ENCODE measurements at places on chromosomes 7 and 10.

DNA sequence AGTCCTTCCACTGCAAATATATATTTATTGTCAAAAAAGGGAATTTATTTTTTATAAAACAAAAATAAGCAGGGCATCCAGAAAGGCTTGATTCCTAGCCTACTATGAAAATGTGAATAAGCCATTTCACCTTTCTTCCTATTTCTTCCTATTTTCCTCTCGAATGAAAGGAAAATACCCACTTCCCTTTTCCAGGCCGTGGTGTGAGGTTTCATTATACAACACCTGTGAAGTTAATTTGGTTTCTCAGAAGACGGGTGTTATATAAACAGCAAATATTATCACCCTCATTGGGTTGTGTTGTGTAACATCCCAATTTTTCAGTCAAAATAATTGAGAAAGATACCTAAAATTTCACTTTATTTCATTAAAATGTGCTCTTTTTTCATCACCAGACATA is 214.3 kb downstream of the DGKB start:
- no peak for DNase-seq

DNA sequence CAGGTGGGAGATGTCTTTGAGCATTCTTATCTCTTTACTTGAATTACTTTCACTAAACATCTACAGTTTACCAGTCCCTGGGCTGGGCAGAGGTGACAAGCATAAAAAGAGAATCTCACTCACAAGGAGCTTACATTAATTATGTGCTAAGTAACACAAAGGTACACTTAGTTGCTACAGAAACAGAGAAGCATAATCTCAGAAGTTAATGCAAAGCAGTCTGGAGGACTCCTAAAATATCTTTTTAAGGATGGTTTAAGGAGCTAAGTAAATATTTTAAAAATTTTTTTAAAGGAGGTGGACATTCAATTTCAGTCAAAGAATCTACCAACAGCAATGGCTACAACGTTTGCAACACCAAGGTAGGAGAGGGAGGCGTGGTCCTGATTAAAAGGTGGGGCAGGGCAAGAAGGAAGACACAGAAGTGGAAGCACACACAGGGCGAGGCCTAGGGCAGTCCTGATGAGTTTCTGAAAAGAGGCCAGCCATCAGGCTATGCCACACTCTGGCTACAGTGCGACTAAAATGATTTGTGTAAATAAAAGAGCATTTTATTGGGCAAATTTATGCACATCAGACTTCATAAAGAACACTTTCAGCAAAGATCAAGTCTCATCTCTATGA is 5.3 kb downstream of the LARP4B start:
- DNase-seq, result no peak

- no peak for DNase-seq
Measured at GRCh38 chr10:110540031-110540430, 27.5 kb upstream of the SMC3 start.

- DNase-seq, result no peak
Measured at GRCh38 chr10:49114718-49115014, 656 bp downstream of the VSTM4 start.

DNA sequence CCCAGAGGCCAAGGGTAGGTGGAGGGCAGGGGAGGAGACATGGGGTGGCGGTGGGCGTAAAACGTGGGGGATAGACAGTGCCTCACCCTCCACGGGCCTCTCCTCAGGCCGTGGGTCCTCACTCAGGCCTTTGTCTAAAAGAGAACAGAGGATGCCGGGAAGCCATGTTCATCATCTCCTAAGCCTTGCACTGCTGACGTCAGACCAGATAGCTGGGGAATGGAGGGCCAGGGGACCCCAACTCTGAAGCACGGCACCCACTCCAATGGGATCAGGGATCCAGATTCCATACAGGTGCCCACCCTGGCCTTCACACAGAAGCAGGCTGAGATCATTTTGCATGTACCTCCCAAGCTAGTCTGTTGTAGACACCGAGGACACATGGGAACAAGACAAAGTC is 83.4 kb upstream of the TMEM248 start:
- DNase-seq, result no peak

- no peak for DNase-seq
Measured at GRCh38 chr7:36157527-36158320, 4.7 kb downstream of the EEPD1 start.

DNA sequence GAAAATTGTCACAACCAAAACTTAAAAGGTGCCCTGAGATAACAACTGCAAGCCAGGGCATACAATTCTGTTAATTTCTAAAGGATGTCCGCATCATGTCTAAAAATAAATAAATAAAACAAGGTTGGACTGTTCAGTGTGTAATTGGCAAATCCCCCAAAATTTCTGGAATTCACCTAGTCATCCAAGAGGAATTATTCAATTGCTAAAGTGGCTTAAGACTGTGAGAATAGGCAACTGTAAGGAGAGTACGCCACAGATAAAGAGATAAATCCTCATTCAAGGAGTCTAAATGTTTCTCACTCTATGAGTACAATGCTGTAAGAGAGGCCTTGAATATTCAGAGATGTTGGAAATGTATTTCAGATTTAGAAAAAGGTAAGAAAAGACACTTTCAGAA is 37.2 kb downstream of the PIK3AP1 start:
- no peak for DNase-seq

DNA sequence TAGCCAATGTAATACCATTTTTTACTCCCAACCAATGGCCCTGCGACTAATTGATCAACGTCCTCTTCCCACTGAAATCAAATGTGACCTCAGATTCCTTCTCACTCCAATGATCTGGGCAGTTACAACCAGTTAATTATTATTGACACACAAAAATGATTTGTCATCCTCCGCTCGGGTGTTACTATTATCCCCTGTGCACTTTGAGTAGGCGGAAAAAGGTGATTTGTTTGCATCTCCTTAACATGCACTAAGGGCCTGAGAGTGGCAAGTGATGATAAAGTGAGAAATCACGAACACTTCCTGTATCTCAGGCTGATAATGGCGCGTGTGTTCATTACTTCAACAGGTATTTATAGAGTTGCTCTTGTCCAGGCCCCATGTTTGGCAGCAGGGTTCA is 40.9 kb upstream of the PNLIP start:
- no peak for DNase-seq

- DNase-seq, result no peak
Measured at GRCh38 chr7:47087866-47088265, 494.0 kb downstream of the TNS3 start.

DNA sequence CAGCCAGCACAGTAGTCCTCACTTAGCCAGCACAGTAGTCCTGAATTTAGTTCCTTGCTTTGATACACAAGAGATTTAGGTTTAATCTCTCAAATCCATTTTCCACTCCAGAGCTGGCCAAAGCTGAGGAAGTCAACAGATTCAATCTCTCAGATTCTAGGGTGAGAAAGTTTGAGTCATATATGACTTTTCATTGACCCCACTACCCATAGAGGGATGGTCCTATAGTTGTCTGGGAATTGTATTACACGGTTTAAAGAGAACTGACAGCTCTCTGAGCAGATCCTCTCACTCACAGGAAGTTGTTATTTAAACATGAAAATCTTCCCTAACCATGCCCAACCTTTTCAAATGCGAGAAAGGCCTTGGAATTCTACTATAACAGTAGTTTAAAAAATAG is 641.8 kb upstream of the SEMA3D start:
- no peak for DNase-seq

DNA sequence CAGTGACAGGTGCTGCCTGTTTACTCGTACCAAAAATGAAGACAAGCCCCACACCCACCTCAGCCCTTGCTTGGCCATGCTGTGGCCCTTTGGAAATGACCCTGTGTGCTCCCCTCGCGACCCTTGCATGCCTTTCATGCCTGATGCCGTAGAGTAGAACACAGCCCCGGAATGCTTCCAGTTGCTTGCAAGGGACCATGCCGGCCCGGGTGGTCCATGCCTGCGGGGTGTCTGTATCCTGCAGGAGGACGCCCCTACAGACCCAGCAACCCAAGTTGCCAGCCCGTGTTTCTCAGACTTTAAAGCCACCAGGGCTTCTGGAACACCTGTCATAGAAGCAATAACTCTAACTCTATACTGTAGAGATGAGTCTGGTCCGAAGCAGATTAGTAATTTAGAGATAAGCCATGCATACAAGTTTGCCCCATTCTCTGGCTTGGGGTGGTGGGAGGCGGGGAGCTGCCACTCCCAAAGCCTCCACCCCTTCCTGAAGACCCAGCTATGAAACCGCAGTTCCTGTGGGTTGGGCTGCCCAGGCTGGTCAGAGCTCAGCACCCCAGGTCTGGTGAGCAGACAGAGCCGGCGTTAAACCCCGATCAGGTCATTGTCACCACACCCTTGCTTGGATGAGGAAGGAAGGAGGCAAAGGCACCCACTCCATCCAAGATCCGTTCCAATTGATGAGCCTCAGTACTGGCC is 143.5 kb downstream of the ADCY1 start:
- no peak for DNase-seq

DNA sequence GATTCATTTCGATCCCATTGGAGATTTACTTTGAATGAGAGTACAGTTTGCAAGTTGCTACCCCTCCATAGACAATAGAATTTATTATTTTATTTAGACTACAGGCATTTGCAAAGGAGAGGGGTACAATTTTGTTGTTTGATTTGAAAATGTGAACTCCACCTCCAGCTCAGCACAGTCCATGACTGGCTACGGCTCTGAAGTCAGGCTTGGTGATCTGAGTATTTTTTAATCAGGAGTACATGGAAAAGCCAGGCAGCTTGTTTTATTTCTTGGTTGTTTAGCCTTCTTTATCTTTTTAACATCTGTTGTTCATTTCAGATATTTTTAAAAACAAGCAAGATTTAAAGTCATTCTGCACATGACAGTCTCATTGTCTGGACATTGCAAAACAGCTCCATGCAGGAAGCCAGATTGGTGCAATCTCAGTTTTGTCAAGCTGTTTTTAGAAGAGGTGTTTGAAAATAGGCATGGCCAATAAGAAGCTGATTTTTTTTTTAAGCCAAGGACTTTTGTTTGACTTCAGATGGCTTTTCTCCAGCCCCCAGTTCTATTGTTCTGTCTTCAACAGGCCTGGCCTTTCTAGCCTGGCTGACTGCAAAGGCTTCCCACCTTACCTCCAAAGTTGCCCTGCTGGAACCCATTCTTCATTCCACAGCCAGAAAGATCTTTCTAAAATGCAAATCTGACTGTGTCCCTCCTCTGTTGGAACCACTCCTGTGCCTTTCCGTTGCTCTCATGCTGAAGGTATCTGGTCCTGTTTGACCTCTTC is 12.2 kb downstream of the PLXDC2 start:
- no peak for DNase-seq

DNA sequence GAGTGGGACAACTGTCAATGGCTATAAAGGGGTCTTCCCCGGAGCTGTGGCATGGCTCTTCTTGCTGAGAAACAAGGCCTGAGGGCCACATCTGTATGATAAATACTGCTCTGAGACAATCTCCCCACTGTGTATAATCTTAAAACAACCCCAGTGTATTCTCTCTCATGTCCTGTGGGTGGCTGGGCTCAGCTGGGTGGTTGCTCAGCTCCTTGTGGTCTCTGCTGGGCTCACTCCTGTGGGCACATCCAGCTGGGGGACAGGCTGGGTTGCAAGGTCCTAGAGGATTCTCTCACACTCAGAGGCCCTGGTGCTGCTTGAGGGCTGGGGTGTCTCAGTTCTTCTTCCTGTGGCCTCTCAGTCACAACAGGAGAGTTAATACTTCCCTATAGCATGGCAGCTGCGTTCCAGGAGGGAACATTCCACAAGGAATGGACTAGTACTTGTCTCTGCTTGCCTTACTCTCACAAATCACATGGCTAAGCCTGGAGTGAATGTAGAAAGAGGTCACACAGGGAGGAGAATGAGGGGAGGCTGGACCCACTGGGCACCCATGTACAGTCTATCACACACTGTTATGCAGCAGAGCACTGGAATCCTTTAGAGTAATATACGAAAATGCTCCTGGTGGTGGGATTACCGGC is 4.5 kb upstream of the EEPD1 start:
- no peak for DNase-seq

DNA sequence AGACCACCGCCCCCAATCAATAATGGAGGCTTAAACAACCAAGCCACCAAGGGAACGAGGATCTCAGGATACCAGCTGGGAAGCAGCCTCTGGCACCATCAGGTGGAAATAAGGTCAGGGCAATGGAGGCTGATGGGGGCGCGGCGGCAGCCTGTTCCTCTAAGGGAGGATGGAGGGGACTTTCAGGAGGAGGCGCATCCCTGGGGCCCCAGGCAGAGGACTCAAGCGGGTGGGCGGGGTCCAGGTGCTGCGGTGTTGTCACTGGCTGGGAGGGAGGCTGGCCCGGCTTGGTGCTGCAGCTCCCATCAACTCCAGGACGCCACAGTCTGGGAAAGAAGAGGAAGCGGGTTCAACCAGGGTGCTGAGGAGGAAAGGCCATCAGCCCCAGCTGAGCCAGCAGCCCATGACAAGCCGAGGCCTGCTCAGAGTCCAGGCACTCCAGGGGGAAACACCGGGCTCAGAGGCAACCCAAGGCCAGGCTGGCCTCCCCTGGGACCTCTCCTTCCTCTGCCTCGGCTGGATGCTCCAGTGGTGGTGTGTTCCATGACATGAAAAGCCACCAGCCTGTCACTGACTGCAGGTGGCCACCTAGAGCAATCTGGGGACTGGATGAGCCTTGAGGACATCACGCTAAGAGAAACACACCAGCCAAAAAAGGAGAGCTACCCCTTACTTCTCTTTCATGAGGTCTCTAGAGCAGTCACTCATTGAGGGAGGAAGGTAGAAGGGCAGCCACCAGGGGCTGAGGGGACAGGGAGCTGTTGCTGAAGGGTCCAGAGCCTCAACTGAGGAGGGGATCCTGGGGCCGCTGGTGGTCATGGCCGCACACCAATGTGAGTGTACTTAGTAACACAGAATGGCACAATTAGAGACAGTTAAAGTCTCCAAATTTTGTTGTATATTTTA is 4.6 kb downstream of the GIGYF1 start:
- DNase-seq, result no peak

DNA sequence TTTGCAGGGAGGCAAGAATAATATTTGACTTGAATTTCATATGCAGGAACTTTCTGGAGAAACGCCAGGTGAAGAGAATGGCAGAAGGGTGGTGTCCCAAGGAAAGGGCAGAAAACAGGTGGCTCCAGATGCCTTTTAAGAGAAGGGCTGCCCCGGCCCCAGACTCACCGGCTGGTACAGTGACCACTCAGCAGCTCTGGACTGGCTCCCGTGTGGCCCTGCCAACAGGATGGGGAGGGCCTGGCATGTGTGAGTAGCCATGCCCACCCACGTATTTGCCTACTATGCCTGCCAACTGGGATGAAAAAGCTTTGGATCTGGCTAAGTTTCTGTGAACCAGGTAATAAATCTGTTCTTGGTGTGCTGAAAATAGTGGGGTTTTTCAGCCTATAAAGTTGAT is 159.5 kb downstream of the PRKAG2 start:
- no peak for DNase-seq

DNA sequence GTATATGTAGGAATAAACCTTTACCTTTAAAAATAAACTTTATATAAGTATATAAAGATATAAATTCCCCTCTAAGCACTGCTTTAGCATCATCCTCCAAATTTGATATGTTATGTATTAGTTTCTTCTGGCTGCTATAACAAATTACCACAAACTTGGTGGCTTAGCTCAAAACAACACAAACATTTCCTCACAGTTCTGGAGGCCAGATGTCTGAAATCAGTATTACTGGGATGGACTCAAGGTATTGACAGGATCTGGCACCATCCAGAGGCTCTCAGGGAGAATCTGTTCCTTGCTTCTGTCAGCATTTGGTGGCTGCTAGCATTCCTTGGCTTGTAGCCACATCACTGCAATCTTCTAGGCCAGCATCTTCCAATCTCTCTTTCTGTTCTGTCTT is 6.7 kb upstream of the SCRN1 start:
- no peak for DNase-seq

Data from renal pelvis (tissue), 12 donors.